ENCODE measurements at places on chromosomes 1 and 21.

GRCh38 chr1:199954699-199955098 lies 72.8 kb upstream of the NR5A2 start:
- no peak for DNase-seq

- no peak for DNase-seq
These were observed 273.7 kb downstream of the SRGAP2C start for GRCh38 chr1:121458291-121459048.

GRCh38 chr1:11525151-11525505 lies 46.2 kb downstream of the DISP3 start:
- no peak for DNase-seq

DNA sequence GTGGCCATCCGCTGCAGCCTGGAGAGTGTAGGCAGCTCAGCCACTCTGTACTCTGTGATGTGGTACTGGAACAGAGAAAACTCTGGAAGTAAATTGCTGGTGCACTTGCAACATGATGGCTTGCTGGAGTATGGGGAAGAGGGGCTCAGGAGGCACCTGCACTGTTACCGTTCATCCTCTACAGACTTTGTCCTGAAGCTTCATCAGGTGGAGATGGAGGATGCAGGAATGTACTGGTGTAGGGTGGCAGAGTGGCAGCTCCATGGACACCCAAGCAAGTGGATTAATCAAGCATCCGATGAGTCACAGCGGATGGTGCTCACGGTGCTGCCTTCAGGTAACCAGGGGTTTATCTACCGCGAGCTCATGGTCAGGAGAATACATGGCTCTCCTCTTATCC lies 24.0 kb downstream of the CD101 start:
- no peak for DNase-seq

- no peak for DNase-seq
These were observed 19.7 kb downstream of the ACBD6 start for GRCh38 chr1:180482425-180483275.

DNA sequence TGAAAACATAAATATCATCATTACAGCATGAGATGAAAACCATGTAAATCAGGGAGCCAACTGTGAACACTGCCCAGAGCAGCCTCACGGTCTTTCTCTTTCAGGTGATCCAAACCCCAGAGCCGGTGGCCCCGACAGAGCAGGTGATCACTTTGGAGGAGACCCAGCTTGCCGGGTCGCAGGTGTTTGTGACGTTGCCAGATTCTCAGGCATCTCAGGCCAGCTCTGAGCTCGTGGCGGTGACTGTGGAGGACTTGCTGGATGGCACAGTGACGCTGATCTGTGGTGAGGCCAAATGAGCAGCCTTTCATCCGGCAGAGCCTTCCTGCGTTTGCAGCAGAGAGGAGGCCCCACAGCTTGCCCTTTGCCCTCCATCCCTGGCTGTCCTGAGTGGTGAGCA lies 37.2 kb upstream of the EPHA8 start:
- no peak for DNase-seq

Measured in activated CD4-positive, alpha-beta T cell treated with anti-CD3 and anti-CD28 coated beads, Interleukin-2, amount 50 U/mL, for 1 hour (primary cell).